Heart left ventricle (tissue), 16 donors: ENCODE measurements at places on chromosomes 1 and 21. TPM values are rescaled to one million over a fixed set of nuclear protein-coding genes. Genes with fewer than 3 reads are reported as not detected.

DNA sequence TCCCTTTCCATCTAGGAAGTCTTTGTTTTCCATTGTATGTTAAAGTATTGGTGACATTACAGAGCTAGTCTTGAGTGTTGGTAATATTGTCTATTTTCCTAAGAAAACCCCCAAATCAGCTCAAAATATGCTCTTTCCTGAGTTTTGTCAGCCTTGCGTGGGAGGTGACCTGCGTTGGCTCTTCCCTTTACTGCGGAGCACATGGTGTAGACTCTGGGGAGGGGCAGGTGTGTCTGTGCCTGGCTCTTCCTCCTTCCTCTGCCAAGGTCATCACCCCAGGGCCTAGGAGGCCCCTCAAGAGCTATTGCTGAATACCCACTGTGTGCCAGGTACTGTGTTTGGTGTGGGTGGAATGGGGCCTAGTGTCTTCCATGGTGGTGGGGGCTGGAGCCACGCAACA, 33.4 kb downstream of the CACNA1E start:
- no peak for DNase-seq

DNA sequence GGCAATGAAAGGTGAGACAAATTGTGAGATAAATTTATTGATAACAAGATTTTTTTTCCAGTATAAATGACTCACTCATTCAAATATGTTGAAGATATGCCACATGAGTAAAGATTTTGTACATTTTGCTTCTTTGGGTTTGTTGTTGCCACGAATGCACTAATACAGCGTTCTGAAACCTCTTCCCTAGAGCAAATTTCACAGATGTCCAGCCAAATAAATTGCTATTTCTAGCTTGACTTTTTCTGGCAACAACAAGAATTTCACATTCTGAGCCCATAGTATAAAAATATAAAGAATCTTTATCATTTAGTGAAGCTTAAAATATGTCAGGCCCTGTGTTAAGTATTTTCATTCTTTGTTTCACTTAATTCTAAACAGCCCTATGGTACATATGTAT, 114.5 kb upstream of the COL24A1 start:
- DNase-seq: no peak

DNA sequence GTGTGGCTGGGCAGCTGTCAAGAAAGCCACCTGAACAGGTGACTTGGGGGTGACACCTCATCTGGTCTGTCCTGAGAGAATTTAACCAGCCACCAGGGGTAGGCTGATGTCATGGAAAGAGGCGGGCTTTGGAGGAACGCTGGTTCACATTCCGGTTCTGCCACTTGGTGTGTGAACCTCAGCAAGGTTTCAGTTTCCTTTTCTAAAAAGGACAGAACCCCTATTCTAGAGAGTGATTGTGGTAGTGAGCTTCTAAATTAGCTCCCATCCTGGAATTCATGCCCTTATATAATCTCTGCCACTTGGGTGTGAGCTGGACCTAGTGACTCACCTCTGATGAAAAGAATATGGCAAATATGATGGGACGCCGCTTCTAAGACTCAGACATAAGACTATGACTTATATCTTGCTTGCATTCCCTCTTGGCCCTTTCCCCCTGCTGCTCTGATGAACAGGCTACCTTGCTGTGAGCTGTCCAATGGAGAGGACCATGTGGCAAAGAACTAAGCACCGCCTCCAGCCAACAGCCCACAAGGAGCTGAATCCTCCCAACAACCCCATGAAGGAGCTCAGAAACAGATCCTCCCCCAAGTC, 332.1 kb downstream of the RRAGC start:
- DNase-seq: no peak

- DNase-seq: no peak
These were observed 8.2 kb downstream of the LPAR3 start for GRCh38 chr1:84884671-84885389.

DNA sequence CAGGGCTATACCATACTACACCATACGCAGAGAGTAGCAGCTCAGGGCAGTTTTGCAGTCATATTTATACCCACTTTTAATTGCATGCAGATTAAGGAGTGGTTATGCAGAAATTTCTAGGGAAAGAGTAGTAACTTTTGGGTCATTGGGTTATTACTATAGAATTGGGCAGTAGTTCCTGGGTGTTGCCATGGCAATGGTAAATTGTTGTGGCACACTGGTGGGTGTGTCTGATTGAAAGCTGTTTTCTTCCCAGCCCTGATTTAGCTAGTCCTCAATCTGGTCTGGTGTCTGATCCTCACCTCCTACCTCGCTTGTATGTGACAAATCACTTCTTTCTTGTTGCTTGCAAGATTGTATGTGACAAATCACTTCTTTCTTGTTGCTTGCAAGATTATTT, 30.5 kb downstream of the CYP4A11 start:
- no peak for DNase-seq

GRCh38 chr1:31707711-31708110, 3.9 kb upstream of the COL16A1 start:
- DNase-seq: no peak

- no peak for DNase-seq
These were observed 36.6 kb downstream of the RABIF start for GRCh38 chr1:202852163-202852904.

GRCh38 chr1:182962554-182963115, 9.7 kb upstream of the SHCBP1L start:
- peak; percentile 86 for DNase-seq

DNA sequence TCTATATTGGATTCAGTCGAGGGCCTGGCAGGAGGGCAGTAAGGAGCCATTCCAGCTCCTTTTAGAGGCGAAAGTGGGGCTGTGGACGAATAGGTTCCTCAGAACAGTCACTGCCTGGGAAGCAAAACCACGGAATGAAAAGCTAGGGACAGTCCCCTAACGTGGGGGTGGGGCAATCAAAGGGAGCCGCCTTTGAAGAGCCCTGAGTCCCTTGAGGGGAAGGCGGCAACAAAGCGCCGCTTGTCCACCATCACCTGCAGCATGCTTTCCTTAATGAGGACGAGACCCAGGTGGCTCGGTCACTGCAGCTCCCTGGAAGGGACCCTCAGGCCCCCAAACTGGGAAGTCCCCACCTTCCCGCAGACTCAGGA, 184.7 kb downstream of the ETS2 start:
- DNase-seq: no peak

- no peak for DNase-seq
These were observed 35.7 kb upstream of the ERRFI1 start for GRCh38 chr1:8061673-8062386.

GRCh38 chr1:10816233-10816632, 19.8 kb upstream of the CASZ1 start:
- DNase-seq: no peak

DNA sequence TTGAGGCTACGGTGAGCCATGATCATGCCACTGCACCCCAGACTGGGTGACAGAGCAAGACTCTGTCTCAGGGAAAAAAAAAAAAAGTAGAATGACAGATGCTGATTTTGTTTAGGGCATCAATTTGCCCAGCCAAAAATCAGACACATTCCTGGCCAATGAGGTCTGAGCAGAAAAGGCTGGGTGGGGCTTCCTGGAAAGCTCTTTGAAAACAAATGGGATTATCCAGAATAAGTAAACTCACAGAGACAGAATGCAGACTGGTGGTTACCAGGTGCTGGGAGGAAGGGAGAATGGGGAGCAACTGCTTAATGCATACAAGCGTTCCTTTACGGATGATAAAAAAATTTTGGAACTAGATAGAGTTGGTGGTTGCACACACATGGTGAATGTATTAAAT, 10.1 kb upstream of the CITED4 start:
- no peak for DNase-seq

- no peak for DNase-seq
These were observed 24.8 kb upstream of the ALDH4A1 start for GRCh38 chr1:18927082-18927653.

- no peak for DNase-seq
These were observed 26.8 kb upstream of the BACH1 start for GRCh38 chr21:29271927-29272333.

GRCh38 chr21:45160198-45160597, 85.8 kb downstream of the ADARB1 start:
- DNase-seq: no peak

DNA sequence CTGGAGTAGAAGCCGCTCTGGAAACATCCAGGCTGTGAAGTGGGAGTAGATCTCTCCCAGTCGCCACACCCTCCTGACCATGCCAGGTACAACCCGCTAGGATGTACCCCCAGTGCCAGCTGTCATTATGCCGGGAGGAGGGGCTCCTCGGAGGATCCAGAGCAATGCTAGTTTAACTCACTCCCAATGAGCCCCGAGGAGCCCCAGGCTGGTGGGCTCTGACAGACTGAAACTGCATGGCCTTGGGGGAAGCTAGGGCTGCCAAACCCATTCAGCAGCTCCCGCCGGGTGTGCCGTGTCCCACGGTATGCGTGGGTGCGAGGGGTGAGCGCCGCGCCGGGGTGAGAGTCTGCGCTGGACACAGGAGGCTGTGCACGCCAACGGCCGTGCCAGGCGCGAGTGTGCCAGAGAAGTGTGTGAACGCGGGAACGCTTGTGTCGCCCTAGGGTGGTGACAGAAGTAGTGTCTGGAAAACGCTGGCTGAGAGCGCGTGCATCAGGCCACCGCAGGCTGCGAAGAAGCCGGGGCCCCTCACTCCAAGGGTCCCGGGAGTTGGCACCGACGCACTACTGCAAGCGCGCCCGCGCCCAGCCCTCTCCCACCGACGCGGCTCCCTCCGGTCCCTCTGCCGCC, 177.1 kb upstream of the EDN2 start:
- DNase-seq: no peak

DNA sequence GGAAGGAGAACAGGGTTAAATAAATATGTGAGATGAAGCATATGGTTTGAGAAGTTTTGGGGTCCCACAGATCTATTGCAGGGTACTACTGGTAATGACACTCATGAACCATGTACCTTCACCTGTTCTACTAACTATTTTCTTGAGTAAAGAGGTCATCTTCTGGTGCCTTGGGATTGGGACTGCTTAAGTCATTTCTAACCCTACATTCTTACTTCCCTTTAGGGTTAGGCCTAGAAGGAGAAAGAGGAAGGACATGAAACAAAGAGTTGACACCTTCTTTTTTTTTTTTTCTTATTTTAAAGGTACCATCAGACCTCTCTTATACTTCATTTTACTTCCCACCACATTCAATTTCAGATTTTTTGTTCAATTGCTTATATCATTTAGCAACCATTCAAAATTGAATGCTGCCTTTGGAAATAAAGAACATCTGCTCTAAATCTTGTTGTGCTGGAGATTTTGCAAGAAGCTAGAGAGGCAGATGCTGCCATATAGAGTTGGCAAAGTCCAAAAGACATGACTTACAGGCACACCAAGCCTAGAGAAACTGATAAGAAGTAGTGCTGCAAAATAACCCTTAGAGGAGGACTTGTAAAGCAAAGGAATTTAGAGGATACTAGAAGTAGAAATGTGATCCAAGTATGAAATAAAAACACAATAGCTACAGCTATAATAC, 374.4 kb upstream of the ST6GALNAC5 start:
- no peak for DNase-seq

DNA sequence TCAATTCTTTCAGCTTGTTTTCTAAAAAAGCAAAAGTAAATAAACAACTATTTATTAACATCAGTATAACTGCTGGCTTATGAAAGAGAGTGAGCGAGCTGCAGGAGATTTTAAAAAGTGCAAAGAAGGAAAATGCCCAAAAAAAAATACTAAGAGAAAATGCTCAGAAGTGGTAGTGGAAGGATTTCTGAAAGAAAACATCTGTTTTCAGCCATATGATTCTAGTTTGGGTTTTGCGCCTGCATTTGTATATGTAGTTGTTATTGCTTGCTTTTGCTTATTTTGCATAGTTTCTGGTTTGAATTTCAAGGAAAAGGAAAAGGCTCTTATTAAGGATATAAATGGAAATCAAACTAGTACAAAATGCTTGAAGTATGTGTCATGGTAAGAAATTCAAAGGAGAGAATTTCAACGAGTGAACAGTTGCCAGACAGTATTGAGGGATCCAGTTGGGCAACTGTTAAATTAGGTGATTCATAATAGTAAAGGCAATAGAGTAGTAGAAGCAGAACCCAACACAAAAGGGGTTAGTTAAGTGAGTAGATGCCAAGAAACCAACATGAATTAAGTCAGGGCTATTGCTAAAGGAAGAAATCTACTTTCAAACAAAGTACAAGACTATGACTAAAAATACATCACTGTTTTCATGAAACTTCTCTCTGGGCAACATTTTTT, 1.2 kb downstream of the GBP5 start:
- DNase-seq: no peak

- no peak for DNase-seq
These were observed 35.9 kb downstream of the NCMAP start for GRCh38 chr1:24591781-24592180.

GRCh38 chr1:160610569-160611242, 31.4 kb upstream of the CD84 start:
- no peak for DNase-seq

DNA sequence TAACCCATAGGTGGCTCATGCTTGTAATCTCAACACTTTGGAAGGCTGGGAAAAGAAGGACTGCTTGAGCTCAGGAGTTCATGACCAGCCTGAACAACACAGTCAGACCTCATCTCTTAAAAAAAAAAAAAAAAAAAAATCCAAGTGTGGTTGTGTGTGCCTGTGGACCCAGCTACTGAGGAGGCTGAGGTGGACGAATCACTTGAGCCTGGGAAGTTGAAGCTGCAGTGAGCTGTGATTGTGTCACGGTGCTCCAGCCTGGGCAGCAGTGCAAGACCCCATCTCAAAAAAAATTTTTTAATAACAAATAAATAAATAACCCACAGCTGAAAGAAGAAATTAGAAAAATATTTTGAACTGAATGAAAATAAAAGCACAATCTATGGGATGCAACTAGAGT, 13.8 kb downstream of the INTS7 start:
- DNase-seq: no peak

DNA sequence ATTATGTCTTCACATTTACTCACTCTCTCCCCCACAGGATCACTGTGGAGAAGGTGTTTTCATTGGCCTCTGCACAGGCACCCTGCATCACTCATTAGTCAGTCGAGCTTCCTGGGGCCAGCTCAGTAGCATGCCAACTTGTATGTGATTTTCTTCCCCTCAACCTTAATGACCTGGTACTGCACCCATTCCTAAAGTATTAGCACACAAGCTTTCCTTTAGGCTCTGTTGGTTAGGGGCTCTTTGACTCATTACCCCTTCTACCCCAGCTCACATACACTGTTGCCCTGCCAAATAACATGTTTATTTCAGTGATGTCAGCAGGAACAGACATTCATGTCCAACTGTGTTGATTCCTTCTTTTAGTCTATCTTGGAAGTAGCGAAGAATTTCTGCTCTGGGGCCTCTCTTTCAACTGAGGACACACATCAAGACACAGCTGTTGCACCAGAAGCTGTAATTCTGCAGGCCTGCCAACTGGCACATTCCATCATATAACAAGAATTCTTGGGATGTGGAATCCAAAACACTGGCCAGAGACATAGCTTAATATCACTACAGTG, 603.5 kb upstream of the ADAMTS5 start:
- DNase-seq: peak; percentile 82

The TFF3 gene
- polyA plus RNA-seq: 3.0 TPM

The SLC1A7 gene
- polyA plus RNA-seq: 0.07 TPM

The ST6GALNAC3 gene
- polyA plus RNA-seq: 2.5 TPM

The ERG gene
- polyA plus RNA-seq: 11.7 TPM

The LENEP gene
- polyA plus RNA-seq: not detected
